Stimulated activated CD4-positive, alpha-beta T cell treated with anti-CD3 and anti-CD28 coated beads, Interleukin-1b, Interleukin-23, amount 100 ng/mL, for 48 hours (primary cell): ENCODE measurements at places on chromosomes 13 and 19.
A peak's percentile ranks its signal among the peaks of the same experiment; 100 is the strongest.

DNA sequence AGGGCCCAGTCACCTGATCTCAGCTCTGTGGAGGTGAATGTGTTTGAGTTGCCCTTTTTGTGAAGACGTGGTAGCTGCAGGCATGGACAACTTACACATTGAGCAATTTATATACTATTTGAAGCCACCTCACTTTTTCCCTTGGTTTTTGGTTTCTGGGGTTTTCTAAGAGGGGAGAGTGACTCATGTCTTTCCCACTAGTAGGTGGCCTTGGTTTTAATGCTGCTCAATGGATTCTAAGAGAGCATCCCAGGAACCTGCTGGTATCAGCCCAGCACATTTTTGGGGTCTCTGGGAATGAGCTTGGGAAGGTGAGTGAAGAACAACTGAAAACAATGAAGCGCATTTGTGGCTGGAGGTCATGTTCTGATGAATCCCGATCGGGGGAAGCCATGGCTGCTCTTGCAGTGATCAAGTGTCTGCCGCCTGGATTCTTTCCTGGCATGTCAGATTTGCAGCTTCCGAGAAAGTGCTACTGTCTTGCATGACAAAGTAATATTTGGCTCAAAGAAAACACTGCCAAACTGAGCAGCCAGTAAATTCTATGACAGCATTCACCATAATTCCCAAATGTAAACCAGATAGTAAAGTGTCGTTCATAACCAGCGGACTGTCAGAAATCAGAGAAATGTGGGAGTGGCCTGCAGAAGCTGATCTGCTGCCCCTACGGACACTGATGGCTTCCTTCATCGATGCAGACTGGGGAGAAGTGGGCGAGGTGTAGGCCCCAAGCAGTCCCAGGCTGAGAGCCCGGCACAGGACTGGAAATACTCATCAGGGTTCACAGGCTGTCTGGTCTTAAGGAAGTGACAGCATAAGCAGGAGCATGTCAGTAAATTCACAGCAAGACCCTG is 98.7 kb downstream of the COL4A2 start:
- DNase-seq: no peak

DNA sequence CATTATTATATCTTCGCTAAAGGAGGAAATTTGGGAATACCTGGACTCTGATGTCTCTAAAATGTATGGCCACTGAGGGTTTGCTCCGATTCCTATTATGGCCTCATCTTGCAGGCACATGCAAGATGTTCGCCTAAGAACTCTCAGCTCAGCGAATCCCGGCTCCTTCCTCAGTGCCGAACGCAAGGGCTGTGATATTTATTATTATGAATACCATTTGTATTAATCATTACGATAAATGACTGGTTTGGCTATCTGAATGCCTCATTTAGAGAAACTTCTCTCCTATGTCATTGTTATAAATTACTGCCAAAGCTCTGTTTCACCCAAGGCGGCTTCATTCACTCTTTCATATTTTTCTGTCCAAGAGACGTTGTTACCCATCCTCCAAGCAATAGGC is 369.7 kb upstream of the TSHZ3 start:
- no peak for DNase-seq

DNA sequence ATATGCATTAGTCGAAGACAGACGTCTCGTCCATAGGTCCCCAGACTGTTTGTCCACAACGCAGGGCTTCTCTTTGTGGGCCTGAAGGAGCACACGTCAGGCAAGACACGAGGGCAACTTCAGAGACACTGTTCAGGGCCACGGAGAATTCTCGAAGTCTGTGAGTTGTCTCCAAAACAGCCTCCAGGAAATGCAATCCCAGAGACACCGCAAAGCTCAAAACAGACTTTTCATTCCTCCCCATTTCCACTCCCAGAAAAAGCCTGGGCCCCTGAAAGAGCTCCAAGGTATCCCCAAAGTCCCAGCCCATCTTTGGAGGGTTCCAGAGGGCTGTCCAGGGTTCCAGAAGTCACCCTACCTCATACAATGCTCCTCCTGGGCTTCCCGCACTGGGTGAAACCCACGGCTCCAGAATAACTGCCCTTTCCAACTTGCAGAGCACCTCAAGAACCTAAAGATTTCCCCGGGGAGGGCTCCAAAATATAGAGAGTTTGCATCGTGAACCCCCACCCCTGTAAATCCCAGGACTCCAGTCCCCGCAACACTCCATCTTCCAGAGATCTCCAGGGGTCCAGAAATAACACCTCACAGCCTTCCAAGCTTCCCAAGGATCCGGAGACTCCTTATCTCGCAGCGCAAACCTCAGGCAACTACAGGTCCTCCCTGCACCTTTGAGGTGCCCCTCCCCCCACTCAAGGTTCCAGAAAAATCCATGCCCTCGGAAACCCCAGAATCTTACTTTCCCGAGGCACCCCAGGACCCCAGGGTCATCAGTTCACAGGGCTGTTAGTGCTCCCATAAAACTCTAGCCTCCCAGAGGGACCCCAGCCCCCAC is 687 bp upstream of the FTL start:
- peak; percentile 21 for DNase-seq

GRCh38 chr13:69363360-69363759 is 744.3 kb upstream of the ATXN8OS start:
- DNase-seq: no peak

DNA sequence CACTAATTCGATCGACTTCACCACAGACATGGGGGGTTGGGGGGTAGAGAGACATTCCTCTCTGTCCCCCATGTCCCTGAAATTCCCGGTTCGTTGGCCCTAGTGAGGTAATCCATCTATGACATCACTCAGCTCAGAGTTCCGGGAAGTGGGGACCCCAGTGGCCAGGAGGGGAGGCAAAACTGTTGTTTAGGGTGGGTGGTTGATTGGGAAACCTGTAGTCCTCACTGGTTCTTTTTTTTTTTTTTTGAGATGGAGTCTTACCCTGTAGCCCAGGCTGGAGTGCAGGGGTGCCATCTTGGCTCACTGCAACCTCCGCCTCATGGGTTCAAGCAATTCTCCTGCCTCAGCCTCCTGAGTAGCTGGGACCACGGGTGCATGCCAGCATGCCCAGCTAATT is at the start of gene ARRDC5:
Gene ARRDC5, minus strand, starts transcription at position 101 of the 400 bp plus-strand sequence. Its CDS starts 71 bp downstream, at position 30.
- no peak for DNase-seq

DNA sequence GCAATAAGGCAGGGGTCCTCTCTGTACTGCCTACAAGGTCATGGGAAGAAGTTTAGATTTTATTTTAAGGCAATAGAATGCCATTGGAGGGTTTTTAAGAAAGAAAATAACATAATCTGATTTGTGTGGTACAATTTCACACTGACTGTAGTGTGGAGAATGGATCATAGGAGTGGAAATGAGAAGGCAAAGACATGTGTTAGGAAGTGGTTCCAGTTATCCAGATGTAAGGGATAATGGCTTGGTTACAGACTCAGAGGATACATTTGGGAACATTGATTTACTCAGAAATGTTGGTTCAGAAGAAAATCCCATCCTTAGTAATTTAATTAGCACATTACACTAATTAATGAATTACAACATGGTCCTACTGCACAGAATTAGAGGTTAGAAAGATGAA is 788.2 kb downstream of the SLITRK5 start:
- DNase-seq: no peak

GRCh38 chr13:22486490-22486889 is 694.3 kb upstream of the SGCG start:
- DNase-seq: no peak

DNA sequence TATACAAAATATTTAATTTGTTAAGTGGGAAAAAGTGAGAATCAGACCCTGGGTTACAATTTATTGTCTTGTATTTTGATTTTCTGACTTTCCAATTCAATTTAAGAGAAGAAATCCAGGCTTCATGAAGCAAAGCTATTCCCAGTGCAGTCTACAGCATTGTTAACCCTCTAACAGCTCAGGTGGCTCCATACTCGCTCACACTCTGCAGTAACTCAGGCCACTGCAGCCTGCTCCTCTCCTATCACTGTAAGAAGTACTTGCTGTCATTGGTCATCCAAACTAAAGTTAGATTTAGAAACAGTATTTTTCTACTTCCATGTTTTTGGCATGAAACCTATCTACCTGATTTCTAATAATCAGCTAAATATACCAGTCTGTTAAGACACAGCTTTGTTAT is 830.3 kb downstream of the PCDH9 start:
- DNase-seq: no peak

GRCh38 chr19:48866692-48867091 is 1.7 kb downstream of the PLEKHA4 start:
- no peak for DNase-seq

DNA sequence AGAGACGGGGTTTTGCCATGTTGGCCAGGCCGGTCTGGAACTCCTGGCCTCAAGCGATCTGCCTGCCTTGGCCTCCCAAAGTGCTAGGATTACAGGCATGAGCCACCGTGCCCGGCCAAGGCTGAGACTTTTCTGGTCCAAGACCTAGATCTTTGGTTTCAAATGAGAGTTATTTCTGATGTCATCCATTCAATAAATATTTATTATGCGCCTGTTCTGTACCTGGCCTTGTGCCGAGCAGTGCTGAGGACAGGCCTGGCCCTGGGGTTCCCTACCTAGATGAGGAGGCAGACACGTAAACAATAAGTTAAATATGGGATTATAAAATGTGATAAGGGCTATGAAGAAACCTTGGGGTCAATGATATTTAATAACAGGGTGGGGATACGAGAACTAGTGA is 4.5 kb downstream of the RELB start:
- no peak for DNase-seq

- no peak for DNase-seq
Measured at GRCh38 chr13:77595166-77595810, 59.8 kb downstream of the SCEL start.

GRCh38 chr13:84543962-84544361 is 661.7 kb upstream of the SLITRK1 start:
- DNase-seq: no peak

GRCh38 chr13:103640606-103641005 is 574.4 kb upstream of the SLC10A2 start:
- no peak for DNase-seq

DNA sequence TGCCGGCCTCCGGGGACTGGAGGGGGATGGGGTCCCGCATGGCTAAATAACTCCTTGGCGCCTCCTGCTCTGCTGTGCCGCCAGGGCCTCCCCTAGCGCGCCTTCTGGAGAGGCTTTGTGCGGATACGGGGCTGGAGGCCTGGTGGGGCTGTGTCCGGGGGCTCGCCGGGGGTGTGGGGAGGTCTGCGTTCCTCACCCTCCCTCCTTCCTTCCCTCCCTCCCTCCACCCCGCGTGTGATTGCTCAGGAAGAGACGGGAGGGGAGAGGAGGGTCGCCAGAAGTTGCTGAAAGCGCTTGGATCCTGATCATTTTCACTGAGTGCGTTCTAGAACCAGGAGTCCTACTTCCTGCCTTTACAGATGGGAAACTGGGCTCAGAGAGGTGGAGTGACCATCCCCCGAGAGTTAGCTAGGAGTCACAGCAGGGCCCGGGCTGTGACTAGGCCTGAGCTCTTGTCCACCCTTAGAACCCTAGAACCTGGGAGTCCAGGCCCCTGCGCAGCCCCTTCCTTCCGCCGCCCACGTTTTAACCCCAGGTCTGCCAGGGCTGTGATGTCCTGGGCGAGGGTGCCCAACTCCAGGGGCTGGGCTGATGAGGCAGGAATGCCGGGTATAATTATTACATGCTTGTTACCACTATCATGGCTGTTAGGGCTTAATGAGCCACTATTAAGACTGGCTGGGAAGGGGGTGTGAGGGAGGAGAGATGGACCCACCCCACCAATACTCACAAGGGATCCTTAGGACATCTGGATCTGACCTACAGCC is 782 bp upstream of the JUND start:
- DNase-seq: peak; percentile 39

DNA sequence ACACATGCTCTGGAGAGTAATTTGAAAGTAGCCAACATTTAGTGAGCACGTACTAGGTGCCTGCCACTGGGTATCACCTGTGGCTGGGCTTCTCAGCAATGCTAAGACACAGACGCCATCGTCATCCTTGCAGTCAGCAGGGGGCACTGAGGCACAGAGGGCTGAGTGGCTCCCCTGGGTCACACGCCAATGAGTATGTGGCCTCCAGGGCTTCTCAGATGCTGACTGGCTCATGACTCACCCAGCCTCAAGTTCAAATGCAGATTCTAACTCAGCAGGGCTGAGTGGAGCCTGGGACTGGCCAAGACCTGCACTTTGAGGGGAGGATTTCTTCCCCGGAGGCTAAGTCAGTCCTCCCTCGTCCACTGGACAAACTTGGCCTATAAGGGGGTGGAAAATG is 115.1 kb upstream of the CACNA1A start:
- DNase-seq: peak; percentile 75

DNA sequence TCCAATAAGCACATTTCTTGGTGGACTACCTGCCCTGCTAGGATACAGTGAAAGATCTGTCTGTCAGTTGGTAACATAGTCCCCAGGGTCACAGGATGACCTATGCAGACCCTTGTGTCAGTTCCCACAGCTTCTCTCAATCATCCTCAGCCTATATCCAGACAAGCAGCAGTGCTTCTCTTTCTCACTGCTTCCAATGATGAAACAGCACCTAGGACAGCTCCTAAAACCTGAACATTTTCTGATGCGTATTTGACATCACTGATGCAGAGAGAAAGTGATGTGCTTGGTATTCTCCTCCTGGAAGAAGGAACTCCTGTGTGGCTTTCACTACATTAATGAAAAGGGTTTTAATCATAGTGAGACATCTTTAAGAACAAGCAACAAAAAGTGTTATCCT is 43.7 kb downstream of the ZNF557 start:
- DNase-seq: no peak

DNA sequence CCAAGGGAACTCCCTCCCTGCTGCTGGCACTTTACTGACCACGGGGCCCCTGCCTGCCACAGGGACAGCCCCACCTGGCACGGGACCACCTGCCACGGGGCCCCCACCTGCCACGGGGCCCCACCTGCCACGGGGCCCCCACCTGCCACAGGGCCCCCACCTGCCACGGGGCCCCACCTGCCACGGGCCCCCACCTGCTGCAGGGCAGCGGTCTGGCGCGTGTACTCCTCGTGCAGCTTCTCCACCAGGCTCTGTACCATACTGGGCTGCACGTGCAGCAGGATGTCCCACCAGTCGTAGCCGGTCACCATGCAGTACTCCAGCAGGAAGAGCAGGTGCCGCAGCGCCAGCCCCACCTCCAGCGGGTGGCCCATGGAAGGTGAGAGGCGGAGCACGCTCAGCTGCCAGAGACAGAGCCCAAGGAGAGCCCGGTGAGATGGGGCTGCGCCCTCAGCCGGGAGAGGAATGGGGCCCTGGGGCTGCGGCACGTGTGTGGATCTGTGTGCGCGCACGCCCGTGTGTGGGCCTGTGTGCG is 16.1 kb downstream of the MED16 start:
- no peak for DNase-seq
